ENCODE measurements at places on chromosomes 3 and 15.

DNA sequence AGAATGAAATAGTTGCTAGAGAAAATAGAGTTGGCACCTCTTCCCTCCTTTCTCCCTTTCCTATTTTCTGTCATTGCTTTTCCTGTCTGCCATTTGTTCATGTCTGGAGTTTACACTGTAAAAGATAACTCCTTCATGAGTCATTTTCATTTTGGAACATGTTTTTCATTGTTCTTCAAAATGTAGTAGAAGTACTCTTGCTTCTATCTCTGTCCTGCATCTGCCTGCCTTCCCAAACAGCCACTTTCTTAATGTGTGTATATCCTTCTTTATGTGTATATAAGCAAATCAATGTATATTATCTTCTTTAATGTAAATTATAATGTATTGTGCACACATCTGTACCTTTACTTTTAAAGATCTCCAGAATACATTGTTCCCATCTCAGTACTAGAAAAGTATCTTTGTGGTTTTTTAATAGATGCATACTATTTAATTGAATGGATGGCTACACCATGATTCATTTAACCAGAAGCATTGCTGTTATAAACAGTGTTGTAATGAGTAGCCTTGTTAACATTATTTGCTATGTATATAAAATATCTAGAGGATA is 41.1 kb downstream of the TSC22D2 start:
- DNase-seq = no peak

DNA sequence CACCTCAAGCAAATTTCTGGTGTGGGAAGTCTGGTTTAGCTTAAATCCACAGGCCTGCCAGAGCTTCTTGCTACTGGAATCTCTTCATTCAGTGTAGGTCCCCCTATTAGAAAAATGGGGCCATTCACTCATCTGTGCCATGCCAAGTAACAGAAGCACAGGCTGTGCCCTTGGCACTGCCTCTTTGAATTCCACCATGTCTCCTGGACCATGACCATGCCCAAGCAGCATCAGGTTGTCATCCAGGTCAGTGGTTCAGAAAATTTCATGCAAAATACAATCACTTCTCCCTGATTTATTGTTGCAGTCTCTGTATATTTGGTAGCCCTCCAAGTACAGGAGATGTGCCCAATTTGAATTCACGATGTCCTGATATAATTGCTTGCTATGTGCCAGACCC is 602.1 kb upstream of the ZNF385D start:
- DNase-seq = no peak

DNA sequence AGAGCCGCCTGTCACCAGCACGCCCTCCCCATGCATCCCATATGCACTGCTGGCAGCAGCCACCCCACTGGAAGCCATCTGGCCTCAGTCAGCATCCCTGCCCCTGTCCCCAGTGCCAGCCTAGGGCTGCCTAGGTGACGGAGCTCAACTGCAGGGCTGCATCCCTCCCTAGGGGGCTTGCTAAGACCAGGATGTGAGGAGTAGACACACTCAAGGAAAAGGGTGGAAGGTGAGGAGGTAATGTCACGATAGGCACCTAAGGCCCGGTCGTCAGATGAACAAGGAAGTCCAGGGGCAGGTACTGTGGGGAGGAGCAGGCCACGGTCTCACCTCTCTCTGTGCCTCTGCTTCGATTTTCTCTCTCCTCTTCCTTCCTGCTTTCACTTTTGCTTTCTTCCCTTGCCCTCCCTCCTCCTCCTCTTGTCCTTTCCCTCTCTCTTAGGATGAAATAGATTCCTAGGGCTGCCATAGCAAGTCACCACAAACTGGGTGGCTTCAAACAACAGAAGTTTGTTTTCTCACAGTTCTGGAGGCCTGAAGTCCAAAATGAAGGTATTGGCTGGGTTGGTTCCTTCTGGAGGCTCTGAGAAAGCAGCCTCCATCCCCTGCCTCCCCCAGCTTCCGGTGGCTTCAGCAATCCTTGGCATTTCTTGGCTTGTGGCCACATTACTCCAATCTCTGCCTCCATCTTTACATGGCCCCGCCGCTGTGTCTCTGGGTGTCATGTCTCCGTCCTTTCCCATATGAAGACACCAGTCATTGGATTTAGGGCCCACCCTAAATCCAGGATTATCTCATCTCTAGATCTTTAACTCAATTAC is 298.3 kb downstream of the SHQ1 start:
- DNase-seq = no peak

DNA sequence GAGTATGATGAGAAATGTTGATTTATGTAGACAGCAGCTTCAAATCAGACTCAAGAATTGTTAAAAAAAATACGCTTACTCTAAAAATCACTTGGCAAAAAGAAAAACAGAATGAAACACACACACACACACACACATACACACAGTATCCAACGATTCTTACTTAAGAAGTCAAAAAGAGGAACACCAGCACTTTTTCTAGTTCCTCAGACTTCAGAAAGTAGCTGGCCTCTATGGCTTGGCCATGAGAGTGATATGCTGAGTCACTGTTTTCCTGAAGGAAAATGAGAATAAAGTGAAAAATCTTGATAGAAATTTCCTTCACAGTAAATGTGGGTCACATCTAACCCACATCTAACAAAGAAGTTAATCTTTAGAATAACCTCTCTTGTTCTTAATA is 22.1 kb downstream of the CNTN3 start:
- no peak for DNase-seq

- DNase-seq = no peak
These were observed 178.8 kb downstream of the TCF12 start for GRCh38 chr15:57097246-57097645.

- DNase-seq = no peak
These were observed 24.4 kb downstream of the ONECUT1 start for GRCh38 chr15:52765785-52766184.

GRCh38 chr3:112355307-112355687 is 22.3 kb downstream of the CD200 start:
- DNase-seq = no peak

DNA sequence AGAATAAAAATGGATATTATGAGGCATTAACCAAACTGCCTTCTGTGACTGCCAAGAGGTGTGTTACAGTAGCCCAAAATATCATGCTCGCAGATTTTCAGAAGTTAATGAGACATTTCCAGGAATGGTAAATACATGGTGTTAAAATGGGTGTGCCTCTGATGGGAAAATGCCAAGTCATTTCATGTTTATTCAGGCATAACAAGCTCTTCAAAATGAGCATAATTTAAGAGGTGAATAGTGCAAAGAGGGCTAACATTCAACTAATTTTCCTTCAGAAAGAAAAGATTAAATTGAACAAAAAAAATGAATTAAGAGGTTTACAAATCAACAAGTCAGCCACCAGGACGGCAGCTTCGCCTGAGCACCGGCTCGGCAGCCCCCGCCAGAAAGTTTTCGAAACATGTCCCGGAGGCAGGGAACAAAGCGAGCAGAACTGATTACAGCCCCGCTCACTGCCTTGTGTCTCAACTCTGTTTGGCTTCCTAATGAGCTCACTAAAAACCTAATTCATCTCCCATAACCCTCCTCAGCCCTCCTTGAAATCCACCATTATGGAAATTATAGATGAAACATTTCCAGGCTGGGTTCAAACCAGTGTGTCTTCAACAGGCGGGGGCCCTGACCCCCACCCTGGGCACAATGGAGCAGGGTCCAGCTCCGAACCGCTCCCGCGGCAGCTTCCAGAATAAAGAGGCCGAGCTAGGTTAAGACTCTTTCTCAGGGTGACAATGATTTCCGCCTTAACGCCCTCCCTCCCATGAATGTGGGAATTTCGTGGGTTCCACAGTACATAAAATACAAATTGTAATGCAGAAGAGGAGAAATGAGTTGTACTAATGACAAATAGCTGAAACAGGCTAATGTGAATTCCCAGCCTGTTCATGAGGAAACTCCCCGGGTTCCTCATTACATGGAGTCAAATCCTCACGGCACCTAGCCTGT is 43.9 kb downstream of the MEIS2 start:
- DNase-seq = no peak

- no peak for DNase-seq
These were observed 60.0 kb upstream of the TRPC1 start for GRCh38 chr3:142663865-142664264.

DNA sequence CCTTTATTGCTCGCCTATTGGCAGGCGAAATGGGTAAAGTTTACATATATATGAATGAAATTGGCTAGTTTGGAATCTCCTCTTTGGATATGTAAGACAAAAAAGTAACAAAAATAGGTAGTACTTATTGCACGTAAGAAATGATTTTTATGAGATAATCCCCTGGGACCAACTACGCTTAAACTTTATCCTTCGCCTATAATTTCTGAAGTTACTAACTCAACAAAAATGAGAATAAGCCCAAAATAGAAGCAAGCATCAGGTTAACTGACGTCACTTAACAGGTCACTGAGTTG is 438 bp upstream of the SLC49A4 start:
- DNase-seq = no peak

DNA sequence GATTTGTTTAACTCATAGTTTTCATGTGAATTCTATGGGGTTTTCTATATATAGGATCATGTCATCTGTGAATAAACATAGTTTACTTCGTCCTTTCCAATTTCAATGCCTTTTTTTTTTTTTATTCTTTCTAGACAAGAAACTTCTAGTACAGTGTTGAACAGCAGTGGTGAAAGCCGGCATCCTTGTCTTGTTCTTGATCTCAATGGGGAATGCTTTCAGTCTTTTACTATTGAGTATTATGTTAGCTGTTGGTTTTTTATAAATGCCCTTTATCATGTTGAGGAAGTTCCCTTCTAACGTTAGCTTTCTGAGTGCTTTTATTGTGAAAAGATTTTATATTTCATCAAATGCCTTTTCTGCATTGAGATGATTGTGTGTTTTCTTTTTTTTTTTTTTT is 69.0 kb downstream of the SLMAP start:
- DNase-seq = no peak
